ENCODE measurements at places on chromosomes 11 and 22.

DNA sequence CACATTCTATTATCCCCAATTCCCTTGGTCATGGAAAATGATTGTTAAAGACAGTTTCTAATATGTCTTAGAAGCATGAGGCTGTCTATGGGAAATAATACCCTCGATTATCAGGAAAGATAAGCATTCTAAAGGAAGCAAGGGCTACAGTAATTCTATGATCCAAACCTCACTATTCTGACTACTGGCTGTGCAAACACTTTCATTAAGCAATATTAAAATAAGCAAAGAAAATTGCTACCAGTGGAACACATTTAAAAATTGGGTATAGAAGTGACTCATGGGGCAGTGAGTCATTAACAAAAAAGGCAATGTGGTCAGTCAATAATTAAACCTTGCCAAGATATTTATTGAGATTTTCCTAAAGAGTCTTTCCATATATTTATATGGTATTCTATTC is 1415.2 kb upstream of the TENM4 start:
- no peak for DNase-seq

GRCh38 chr11:63506876-63507275 is 992 bp downstream of the LGALS12 start:
- no peak for DNase-seq

- DNase-seq: no peak
These were observed 737 bp downstream of the BCL2L13 start for GRCh38 chr22:17639247-17639741.

- DNase-seq: no peak
These were observed 65.2 kb downstream of the MPPED1 start for GRCh38 chr22:43476751-43477725.

DNA sequence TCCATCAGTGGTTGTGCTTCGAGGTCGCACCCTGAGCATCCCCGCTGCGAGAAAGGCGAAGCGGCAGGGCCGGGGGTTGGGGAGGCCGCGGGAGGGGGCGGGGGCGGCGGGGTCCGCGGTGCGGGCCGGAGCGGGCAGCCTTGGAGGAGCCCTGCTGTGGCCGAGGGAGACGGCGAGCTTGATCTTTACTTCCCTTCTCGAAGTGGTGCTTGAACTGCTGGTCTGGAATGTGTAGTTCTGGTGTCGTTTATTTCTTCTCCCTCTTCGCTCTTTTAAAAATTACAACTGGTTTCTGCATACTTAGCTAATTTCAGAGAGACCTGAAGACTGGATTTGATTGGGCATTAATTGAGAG is 1.1 kb downstream of the APLP2 start:
- no peak for DNase-seq

DNA sequence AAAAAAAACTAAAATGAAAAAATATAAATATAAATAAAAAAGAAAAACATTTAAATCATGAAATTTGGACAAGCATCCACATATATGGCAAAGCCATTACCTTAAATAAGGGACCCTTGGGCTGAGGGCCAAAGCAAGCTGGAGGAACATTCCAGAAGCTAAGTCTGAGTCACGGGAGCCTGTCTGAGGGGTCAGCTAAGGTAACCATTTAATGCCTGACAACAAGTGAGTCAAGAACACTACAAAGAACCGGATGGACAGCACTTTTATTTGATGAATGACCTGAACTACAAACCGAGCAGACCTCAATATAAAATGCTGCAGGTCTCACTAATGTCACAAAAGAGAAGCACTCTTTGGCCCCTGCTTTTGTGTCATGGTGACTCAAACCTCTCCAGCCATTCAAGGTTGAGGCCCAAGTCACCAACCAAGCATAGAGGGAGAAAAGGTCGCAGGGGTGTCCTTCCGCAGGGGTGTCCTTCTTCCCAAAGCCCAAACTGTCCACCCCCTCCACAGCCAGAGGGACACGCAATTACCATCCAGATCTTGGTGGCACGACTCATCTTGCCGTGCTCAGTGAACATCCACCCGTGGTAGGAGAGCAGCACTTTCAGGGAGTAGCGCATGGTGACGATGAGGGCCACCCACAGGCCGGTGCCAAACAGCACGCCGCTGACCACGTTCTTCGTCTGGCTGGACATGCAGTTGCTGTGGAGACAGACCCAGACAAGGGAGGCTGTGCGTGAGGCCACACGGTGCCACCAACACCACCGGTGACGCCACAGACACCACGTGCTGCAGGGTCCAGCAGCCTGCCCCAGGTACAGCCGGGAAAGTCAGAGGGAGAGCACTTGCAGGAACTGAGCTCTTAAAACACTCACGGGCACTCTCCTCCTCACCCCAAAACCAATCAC is 34.5 kb downstream of the CPT1A start:
- no peak for DNase-seq

GRCh38 chr11:82719361-82720105 is 14.1 kb downstream of the FAM181B start:
- DNase-seq: no peak

- DNase-seq: no peak
These were observed 38.1 kb upstream of the CHRM4 start for GRCh38 chr11:46429717-46430116.

DNA sequence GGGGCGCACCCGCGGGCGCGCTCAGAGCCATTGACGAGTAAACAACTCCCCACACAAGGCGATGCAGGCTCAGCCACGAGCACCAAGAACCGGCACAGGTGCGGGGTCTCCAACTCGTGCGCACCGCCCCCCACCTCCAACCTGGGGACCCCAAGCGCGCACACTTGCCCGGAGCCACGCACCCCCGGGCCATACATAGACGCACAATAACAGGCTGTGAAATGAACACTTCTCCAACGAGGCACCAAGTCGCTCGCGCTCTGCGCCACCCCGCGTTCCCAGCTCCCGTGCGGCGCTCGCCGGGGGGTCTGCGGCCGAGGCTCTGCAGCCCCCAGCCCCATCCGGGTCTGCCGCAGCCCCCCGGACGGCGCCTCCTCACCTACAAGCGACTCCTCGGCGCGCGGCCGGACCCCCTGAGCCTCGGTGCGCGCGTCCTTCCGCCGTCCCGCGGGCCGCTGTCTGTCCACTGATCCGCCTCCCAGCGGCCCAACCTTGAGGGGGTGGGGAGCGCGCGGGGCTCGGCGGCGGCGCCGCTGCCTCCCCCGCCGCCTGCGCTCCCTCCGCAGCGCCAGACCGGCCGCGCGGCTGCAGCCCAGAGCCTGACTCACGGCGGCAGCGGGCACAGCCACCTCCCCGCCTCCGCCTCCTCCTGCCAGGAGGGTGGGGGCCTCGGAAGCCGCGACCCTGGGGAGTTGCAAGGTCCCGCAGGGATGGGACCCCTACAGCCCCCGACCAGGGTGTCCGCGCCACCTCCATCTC is 1.6 kb downstream of the IFITM10 start:
- no peak for DNase-seq

- DNase-seq: no peak
These were observed 2.4 kb upstream of the TRABD start for GRCh38 chr22:50183141-50183971.

DNA sequence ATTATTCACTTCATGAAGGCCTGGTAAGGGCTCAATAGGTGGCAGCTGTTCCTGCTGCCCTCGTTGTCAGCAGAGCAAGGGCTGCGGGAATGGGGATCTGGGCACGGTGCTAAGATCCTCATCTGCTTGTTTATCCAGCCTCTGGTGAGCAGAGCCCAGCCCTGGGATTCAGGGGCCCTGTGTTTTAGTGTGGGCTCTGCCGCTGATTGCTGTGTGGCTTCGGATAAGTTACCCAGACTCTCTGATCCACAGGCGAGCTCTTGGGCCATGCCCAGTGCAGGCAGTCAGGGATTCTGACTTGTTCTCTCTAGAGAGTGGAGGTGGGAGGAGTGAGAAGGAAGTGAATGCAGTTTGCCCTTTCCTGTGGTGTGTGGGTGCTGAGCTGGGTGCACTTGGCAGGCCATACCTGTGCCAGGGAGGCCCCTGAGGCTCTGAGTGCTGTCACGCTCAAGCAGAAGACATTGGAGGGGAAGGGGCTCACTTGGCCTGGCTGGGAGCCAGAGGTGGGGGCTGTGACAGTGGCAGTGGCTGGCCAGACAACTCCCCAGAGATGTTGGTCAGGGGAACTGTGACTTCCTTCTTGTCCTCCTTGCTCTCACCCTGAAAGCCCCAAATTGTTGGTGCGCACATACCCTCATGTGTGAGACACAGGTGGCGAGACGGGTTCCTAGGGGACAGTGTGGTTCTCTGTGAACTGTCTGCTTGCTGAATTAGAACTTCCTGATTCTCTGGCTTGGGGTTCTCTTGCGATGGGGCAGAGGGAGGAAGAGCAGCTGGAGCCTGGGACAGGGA is 43.7 kb downstream of the CD82 start:
- DNase-seq: no peak
